ENCODE measurements at places on chromosomes 3 and 15.

GRCh38 chr3:40780291-40780924 lies 255.6 kb downstream of the ZNF621 start:
- no peak for DNase-seq

DNA sequence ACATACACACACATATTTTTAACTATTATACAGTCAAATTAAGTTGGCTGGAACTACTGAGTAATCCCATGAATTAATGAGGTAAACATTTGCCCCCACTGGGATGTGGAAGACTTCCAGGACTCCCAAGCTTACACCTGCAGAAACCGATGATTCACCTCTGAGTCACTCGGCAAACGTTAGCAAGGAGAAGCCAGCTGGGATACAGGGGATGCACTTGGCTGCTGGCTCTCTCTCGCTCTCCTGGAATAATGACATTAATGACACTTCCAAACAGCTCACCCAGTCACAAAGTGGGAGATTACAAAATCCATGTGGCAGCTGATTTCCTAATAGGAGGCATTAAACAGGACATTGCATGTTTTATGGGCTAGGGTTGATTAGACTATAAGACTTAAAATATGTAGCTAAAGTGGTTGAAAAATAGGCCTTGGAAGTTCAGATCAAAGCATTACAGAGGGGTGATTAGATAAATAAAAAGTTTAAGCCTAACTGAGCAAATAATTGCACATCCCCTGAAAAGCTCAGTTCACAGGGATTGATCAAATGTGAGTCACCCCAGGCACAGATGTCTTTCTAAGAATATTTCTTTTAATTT lies 500.9 kb downstream of the SOX2 start:
- DNase-seq: peak; percentile 98

- DNase-seq: no peak
These were observed 1050.3 kb downstream of the OTOL1 start for GRCh38 chr3:162546910-162547309.

GRCh38 chr3:70890020-70890394 lies 577.6 kb upstream of the MDFIC2 start:
- no peak for DNase-seq

- DNase-seq: no peak
These were observed 64.3 kb downstream of the NSUN3 start for GRCh38 chr3:94127115-94127514.

DNA sequence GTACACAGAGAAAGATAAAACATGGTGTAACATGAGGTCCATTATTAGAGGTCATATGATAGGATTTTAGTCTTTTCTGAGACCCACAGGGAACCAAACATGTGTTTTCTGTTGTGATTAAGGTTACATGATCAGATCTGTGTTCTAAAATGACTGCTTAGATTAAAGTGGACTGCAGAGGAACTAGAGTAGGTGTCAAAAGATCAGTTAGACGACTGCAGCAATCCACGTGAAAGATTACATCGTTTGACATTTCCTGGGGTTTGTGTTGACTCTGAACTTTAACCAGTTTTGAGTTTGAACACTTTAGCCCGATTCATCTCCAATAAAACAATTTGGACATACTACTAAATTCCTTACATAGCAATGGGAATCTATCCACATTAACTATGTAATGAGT lies 5.1 kb downstream of the MIX23 start:
- DNase-seq: no peak

GRCh38 chr3:45575386-45575923 lies 19.1 kb upstream of the LIMD1 start:
- DNase-seq: no peak

DNA sequence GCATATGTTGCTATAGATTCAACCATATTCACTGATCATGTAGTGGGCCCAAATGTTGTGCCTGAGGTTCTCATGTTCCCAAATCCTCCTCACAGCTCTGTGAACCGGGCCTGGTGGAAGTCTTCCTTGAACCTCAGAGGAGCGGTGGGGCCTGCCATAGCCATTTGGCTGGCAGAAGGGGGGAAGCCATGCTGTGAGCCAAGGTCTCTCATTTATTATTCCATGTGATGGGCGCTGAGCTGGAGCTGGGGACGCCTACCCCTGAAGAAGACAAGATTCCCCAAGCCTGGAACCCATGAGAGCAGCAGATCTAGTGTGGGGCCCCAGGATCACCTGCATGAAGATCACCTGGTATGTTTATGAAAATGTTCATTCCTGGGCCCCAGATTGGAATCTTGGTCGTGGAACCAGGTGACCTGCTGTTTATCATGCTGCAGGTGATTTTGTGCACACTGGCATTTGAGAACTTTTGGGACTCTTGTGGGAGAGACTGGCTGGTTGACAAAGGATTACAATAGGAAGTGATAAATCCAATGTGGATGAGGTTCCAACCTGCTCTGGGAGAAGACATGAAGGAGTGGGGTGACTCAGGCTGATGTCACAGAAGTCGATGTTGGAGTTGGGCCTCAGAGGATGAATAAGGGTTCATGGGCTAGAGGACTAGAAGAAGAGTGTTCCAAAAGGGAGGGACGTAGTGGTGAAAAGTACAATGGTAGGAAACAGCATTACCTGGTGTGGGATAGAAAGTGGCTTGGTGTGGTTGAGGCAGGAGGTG lies 102.1 kb downstream of the ASB7 start:
- DNase-seq: no peak

Data from COR-L47 (cell line).